ENCODE measurements at places on chromosomes 5 and 9.

GRCh38 chr5:98839469-98840383 is 66.3 kb downstream of the RGMB start:
- no peak for DNase-seq

GRCh38 chr5:135038205-135038812 is 4.3 kb upstream of the PITX1 start:
- DNase-seq = no peak

- DNase-seq = no peak
Observed at GRCh38 chr5:103755974-103756373, 193.4 kb upstream of the NUDT12 start.

GRCh38 chr5:11596657-11597071 is 307.6 kb downstream of the CTNND2 start:
- no peak for DNase-seq

DNA sequence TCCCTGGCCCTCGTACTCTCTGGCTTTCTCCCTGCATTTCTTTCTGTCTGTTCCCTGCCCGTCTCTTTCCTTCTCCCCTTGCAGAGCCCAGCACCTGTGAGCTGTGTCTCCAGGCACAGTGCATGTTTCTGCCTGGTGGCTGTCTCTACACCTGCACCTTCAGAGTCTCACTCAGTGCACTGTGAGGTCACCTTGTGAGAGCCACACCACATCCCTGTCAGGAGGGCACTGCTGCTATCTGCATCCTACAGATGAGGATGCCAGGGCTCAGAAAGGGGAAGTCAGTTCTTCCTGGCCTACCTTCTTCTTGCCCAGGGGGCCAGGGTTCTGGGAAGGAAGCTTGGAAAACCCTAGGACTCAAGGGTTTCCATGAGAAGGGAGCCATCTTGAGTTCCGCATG is 69.7 kb upstream of the NEURL1B start:
- DNase-seq = no peak

- no peak for DNase-seq
Observed at GRCh38 chr5:80408484-80409366, 861 bp downstream of the ZFYVE16 start.

DNA sequence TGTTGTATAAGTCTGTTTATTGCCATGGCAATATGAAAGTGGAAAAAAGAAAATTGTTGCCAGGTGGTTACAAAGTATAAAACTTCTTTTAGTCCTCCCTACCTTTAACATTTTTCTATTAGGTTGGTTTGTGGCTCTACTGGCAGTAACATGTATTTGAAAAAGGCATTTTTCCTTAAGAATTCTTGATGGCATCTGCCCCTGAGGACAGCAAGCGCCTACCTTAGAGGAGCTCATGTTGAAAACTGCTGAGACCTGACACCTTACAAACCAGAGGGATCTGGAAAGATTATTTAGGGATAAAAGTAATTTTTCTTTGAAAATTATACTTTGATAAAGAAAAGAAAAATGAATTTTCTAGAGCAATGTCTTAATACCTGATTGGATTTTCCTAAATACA is 208.1 kb downstream of the CAVIN4 start:
- no peak for DNase-seq

DNA sequence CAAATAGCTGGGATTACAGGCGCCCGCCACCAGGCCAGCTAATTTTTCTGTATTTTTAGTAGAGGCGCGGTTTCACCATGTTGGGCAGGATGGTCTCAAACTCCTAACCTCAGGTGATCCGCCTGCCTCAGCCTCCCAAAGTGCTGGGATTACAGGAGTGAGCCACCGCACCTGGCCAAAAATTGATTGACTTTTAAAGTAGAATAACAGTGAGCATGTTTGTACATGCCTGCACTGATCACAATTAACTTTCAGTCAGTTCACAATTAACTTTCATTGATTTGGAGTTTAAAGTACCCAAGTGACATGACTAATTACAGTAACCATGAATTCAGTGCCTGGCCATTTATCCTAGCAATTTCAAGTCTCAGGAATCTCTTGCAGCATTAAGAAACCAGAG is 61.3 kb downstream of the ANKH start:
- no peak for DNase-seq

- DNase-seq = no peak
Observed at GRCh38 chr5:151413800-151414199, 33.6 kb upstream of the SLC36A1 start.

DNA sequence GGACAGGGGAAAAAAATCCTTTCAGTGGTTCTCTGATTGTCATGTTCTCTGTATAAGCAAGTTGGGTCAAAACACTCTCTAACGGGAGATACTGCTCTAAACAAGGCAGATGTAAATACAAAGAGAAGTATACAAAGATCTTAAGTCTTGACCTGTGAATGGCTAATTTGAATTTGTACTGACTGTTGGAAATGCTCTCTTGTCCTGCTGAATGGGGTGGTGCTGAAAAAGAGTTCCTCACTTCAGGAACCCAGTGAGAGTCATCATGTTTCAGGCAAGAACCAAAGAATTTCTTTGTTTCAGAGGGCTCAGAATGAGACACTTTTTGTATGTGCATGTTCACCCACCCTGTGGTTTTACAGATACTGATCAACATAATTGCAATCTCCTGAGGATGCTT is 461.0 kb downstream of the NR2F1-AS1 start:
- no peak for DNase-seq
